Activated CD8-positive, alpha-beta memory T cell treated with anti-CD3 and anti-CD28 coated beads, Interleukin-2, amount 10 ng/mL, durations not matched to agents 7 days and 5 days (primary cell): ENCODE measurements at places on chromosomes 4 and X.

- H3K27me3 ChIP-seq: no peaks in the 10 kb centered on the region
- no peak overlapping the region for H3K27ac ChIP-seq
- H3K4me1 ChIP-seq: no peaks in the 10 kb centered on the region
- H3K4me3 ChIP-seq: no peak overlapping the region
- DNase-seq: no peak
- H3K36me3 ChIP-seq: no peaks in the 10 kb centered on the region
Observed at GRCh38 chr4:155322782-155323181, 54.0 kb downstream of the MAP9 start.

- H3K27ac ChIP-seq: no peak overlapping the region
- H3K36me3 ChIP-seq: no peaks in the 10 kb centered on the region
- H3K27me3 ChIP-seq: no peaks in the 10 kb centered on the region
- H3K4me1 ChIP-seq: no peaks in the 10 kb centered on the region
Observed at GRCh38 chr4:180532691-180533090, 1710.5 kb upstream of the TENM3 start.

GRCh38 chr4:36267486-36268268 is 13.7 kb upstream of the DTHD1 start:
- H3K36me3 ChIP-seq: peaks cover 8% of the 10 kb centered on the region
- H3K27me3 ChIP-seq: no peaks in the 10 kb centered on the region
- DNase-seq: no peak
- peak overlapping the region; percentile 81 for H3K27ac ChIP-seq
- H3K4me1 ChIP-seq: peaks cover 48% of the 10 kb centered on the region
- no peak overlapping the region for H3K4me3 ChIP-seq

GRCh38 chr4:79364061-79364460 is 38.2 kb upstream of the NAA11 start:
- H3K4me3 ChIP-seq: no peak overlapping the region
- no peaks in the 10 kb centered on the region for H3K36me3 ChIP-seq
- H3K27me3 ChIP-seq: no peaks in the 10 kb centered on the region
- no peaks in the 10 kb centered on the region for H3K4me1 ChIP-seq
- H3K27ac ChIP-seq: no peak overlapping the region

- no peak overlapping the region for H3K27ac ChIP-seq
- H3K4me1 ChIP-seq: no peaks in the 10 kb centered on the region
- H3K27me3 ChIP-seq: no peaks in the 10 kb centered on the region
- peaks cover 2% of the 10 kb centered on the region for H3K36me3 ChIP-seq
- DNase-seq: no peak
- H3K4me3 ChIP-seq: no peak overlapping the region
Observed at GRCh38 chrX:16610121-16610621, 39.8 kb upstream of the S100G start.

GRCh38 chrX:1529328-1529727 is 7.7 kb downstream of the P2RY8 start:
- H3K4me1 ChIP-seq: peaks cover 6% of the 10 kb centered on the region
- DNase-seq: peak; percentile 41
- H3K27ac ChIP-seq: no peak overlapping the region
- no peaks in the 10 kb centered on the region for H3K27me3 ChIP-seq
- peaks cover 9% of the 10 kb centered on the region for H3K36me3 ChIP-seq

DNA sequence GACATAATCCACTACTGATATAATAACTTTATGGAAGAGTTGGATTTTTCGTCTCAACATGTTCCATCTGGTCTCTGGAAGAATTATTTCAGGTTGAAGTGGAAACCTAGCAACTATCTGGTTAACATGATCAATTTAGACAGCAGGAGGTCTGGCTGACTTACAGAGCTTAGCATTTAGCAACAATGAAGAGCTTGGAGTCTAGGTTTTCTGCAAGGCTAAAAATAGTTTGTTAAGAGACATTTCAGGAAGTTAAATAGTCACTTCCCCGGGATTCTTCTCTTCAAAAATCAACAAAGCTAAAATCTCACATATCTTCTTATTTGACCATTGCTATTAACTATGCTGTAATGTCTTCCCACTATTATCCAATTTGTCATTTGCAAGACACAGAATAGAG is 418.6 kb upstream of the DIPK2B start:
- no peaks in the 10 kb centered on the region for H3K27me3 ChIP-seq
- no peak overlapping the region for H3K4me3 ChIP-seq
- peaks cover 9% of the 10 kb centered on the region for H3K36me3 ChIP-seq
- DNase-seq: no peak
- H3K27ac ChIP-seq: no peak overlapping the region

DNA sequence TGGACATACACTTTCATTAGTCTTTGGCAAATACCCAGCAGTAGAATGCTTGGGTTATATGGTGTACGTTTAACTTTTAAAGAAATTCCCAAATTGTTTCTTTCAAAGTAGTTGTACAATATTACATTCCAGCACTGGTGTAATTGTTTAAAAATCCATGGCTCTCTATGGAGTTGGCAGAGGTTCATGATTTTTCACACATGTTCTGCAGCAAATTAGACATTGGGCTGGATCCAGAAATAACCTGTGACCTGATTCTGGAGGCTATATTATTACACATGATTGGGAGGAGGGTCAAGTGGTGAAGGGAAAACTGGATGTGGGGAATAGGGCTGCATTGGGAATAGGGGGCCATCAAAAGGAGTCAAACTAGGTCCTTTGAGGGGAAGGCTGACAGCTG is 41.9 kb downstream of the MAMLD1 start:
- H3K27ac ChIP-seq: no peak overlapping the region
- no peak overlapping the region for H3K4me3 ChIP-seq
- DNase-seq: no peak
- H3K27me3 ChIP-seq: no peaks in the 10 kb centered on the region

DNA sequence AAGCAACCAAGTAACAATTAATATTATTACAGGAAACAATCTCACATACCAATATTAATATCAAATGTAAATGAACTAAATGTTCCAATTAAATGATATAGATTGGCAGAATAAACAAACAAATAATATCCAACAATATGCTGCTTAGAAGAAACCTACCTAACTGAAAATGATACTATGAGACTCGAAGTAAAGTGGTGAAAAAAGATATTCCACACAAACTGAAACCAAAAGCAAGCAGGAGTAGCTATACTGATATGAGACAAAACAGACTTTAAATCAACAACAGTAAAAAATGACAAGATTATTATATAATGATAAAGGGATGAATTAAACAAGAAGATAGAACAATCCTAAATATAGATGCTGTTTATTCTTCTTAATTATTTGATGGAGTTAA is 140.1 kb downstream of the SPANXN4 start:
- no peaks in the 10 kb centered on the region for H3K36me3 ChIP-seq
- no peaks in the 10 kb centered on the region for H3K27me3 ChIP-seq
- H3K4me1 ChIP-seq: no peaks in the 10 kb centered on the region
- DNase-seq: no peak

GRCh38 chr4:123858465-123858864 is 461.9 kb downstream of the SPRY1 start:
- H3K27ac ChIP-seq: no peak overlapping the region
- DNase-seq: no peak
- no peaks in the 10 kb centered on the region for H3K4me1 ChIP-seq
- peaks cover 2% of the 10 kb centered on the region for H3K27me3 ChIP-seq

GRCh38 chr4:26842911-26843310 is 17.7 kb upstream of the STIM2 start:
- no peaks in the 10 kb centered on the region for H3K27me3 ChIP-seq
- peaks cover 2% of the 10 kb centered on the region for H3K36me3 ChIP-seq

GRCh38 chr4:139756391-139757180 is 91.0 kb downstream of the MGST2 start:
- peaks cover 14% of the 10 kb centered on the region for H3K27me3 ChIP-seq
- no peak overlapping the region for H3K27ac ChIP-seq
- H3K4me3 ChIP-seq: no peak overlapping the region
- DNase-seq: no peak
- H3K4me1 ChIP-seq: peaks cover 6% of the 10 kb centered on the region
- H3K36me3 ChIP-seq: no peaks in the 10 kb centered on the region

GRCh38 chr4:44232262-44232661 is 216.3 kb downstream of the KCTD8 start:
- H3K36me3 ChIP-seq: no peaks in the 10 kb centered on the region
- no peak overlapping the region for H3K27ac ChIP-seq
- no peak for DNase-seq
- no peaks in the 10 kb centered on the region for H3K27me3 ChIP-seq
- H3K4me3 ChIP-seq: no peak overlapping the region
- no peaks in the 10 kb centered on the region for H3K4me1 ChIP-seq

- H3K27me3 ChIP-seq: peaks cover 8% of the 10 kb centered on the region
- H3K36me3 ChIP-seq: no peaks in the 10 kb centered on the region
- no peak overlapping the region for H3K27ac ChIP-seq
- no peak for DNase-seq
Observed at GRCh38 chr4:183223053-183223452, 97.0 kb downstream of the CLDN22 start.

DNA sequence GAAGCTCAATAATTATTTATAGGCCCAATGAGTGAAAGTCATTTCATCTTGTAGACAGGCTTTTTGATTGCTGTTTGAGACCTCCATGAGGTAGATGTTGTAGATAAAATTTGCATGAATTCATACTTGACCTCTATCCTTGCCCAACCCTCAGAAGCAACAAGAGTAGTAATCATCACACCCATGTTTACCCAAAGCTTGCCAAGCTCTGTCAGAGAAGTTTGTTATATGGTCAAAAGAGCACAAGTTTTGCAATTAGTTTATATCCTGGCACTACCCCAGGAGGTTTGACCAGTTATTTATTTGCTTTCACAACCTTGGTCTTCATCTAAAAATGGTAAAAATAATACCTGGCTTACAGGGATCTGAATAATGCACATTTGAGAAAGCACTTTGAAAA is 20.7 kb downstream of the ADH7 start:
- DNase-seq: no peak
- peaks cover 3% of the 10 kb centered on the region for H3K27me3 ChIP-seq
- no peaks in the 10 kb centered on the region for H3K36me3 ChIP-seq
- no peaks in the 10 kb centered on the region for H3K4me1 ChIP-seq

DNA sequence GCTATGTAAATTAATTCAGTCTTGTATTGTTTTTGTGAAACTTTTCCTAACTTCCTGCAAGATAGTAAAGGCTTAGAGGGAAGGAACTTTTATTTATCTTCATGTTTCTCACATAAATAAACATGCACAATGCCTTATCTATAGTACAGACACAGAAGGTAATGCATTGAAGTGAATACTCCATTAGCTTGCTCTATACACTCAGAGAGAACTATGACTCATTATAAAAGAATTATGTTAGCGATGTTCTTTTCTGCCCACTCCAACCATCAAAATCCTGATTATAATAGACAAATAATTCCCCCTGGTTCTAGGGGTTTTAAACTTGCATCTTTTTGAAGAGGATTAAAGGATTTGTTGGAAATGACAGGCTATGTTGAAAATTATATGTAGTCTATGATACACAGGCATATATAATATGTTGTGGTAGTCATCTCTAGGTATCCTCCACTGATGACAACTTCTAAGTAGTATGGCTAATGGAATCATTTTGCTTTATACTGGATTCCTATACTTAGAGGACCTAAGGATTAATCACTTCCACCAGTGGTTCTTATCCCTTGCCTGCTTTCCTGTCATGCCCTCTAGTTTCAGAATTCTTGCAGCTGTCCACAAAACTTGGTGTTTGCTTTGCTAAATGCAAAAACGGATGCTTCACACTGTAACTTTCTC is 115.7 kb downstream of the NDST4 start:
- no peak overlapping the region for H3K4me3 ChIP-seq
- H3K4me1 ChIP-seq: no peaks in the 10 kb centered on the region
- no peaks in the 10 kb centered on the region for H3K36me3 ChIP-seq

DNA sequence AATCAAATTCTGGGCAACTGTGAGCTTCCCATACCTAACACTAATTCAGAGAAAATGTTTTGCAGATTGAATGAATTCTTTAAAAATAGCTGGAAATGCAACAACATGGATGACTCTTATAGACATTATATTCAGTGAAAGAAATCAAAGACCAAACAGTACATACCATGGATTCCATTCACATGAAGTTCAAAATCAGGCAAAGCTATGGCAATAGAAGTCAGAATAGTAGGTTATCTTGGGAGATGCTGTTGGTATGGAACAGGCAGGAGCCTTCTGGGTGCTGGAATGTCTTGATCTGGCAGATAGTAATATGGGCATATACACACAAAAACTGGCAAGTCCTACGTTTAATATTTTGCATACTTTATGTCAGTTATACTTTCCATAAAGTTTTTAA is 25.5 kb upstream of the CBLL2 start:
- H3K36me3 ChIP-seq: no peaks in the 10 kb centered on the region
- H3K4me3 ChIP-seq: no peak overlapping the region
- H3K4me1 ChIP-seq: no peaks in the 10 kb centered on the region
- DNase-seq: no peak
- no peak overlapping the region for H3K27ac ChIP-seq

- no peaks in the 10 kb centered on the region for H3K27me3 ChIP-seq
- no peak overlapping the region for H3K4me3 ChIP-seq
- no peak for DNase-seq
Observed at GRCh38 chrX:109635146-109635545, 10.2 kb upstream of the KCNE5 start.

DNA sequence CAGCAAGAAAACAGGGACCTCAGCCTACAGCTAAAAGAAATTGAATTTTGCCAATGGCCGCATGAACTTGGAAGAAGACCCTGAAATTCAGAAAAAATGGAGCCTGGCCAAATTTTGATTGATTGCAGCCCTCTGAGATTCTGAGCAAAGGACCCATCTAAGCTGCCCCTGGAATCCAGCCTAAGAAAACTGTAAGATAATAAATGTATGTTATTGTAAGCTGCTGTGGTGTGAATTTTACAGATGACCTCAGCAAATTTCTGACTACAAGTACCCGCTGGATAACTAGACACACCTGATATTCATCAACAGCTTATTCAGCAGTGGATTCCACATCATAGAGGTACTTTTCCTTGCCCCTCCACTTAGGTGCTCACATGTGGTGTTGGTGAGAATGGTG is 119.5 kb upstream of the EPHA5 start:
- no peak overlapping the region for H3K27ac ChIP-seq
- no peaks in the 10 kb centered on the region for H3K27me3 ChIP-seq
- H3K36me3 ChIP-seq: no peaks in the 10 kb centered on the region
- DNase-seq: no peak

- DNase-seq: peak; percentile 49
- H3K4me3 ChIP-seq: no peak overlapping the region
- no peaks in the 10 kb centered on the region for H3K27me3 ChIP-seq
- H3K4me1 ChIP-seq: peaks cover 77% of the 10 kb centered on the region
Observed at GRCh38 chrX:136747003-136747986, 33.4 kb downstream of the ARHGEF6 start.

GRCh38 chrX:54817220-54817820 is 9.8 kb downstream of the MAGED2 start:
- H3K4me3 ChIP-seq: no peak overlapping the region
- no peaks in the 10 kb centered on the region for H3K27me3 ChIP-seq
- H3K4me1 ChIP-seq: peaks cover 5% of the 10 kb centered on the region
- no peak for DNase-seq
- peaks cover 16% of the 10 kb centered on the region for H3K36me3 ChIP-seq

DNA sequence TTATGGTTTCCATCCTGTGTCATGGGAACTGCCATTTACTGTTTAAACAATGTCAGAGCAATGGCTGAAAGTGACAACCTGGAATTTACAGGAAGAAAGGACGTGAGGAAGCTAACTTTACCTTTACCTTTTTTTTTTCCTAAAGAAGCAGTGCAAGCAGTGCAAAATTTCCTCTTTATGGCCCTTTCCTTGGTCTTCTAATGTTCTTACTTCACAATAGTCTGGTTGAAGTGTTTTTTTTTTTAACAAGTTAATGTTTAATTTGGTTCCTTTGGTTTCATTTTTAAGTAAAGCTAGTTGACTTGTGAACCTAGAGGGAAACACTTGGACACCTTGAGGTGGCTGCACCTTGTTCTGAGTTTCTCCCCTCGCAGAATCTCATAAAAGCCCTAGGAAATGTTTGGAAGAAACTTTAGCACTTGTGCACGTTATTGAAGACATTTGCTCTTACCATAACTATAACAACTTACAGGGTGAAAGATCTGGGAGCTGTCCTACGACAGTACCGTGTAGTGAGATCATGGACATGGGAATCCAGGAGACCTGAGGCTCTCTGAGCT is 1.8 kb downstream of the SGMS2 start:
- peaks cover 58% of the 10 kb centered on the region for H3K27me3 ChIP-seq
- H3K4me1 ChIP-seq: peaks cover 7% of the 10 kb centered on the region
- no peak for DNase-seq
- H3K27ac ChIP-seq: no peak overlapping the region
- H3K36me3 ChIP-seq: no peaks in the 10 kb centered on the region
